NB4 (cell line): ENCODE measurements at places on chromosomes 12 and 14.

GRCh38 chr12:50715174-50715573 is 48.7 kb upstream of the ATF1 start:
- DNase-seq, result no peak

- no peak for DNase-seq
These were observed 13.8 kb upstream of the SLC38A2 start for GRCh38 chr12:46386360-46386867.

DNA sequence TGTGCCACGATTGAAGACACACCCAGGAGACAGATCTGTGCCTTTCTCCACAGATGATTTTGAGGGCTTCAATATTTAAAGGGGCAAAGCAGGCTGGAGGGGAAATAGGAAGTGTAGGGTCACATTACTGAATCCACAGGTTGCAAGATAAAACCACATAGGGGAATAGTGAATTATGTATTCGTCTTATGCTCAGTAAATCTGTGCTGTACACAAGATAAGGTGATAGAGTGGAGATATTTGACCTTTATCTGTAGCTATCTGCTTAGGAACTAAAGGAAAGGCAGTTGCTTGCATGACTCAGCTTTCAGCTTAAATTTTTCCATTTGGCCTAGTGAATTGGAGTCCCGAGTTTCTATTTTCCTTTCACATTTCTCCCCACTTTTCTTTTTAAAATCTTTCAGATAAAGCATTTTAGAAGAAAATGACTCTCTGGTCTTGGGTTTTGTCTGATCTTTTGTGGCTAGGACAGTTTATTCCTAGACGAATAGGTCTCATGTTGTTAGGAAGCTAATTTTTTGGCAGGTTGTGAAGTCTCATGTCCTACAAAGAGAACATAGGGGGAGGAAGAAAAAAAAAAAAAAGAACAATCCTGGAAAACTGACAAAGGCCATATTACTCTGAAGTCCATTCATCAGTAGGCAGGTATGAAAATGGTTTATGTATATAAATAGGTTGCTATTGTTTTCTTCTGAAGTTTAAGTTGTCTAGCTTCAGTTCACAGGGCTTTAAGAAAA is 55.4 kb downstream of the FBXO33 start:
- DNase-seq, result no peak

DNA sequence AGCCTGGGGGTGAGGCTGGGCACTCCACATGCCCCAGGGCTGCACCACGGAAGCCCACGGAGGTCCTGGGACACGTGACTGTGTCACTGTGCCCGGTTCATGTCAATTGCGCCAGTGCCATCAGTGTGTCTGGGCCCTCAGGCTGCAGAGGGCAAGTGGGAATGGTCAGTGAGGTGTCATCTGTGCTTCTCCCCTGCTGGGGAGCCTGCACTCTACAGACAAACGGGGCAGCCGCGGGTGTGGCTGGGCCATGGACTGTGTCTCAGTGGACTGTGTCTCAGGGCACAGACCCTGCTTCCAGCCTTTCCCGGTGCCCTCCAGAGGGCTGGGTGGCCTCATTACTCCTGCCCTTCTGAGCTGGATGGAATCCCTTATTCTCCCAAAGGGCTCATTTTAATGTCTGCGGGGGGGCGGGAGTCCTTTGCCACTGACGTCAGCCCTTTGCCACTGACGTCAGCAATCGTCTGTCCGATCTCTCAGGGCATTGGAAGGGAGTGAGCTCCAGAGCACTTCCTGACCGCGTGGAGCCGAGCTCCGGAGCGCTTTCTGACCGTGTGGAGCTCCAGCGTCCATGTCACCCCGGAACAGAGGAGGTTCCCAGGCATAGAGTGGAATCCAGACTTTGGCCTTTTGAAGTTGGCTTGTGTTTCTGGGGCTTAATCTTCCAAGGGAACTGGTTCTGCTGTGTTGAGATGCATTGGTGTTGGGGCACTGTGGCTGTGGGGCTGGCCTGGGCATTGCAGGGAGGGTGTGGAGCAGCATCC is 72.4 kb downstream of the ADGRD1 start:
- DNase-seq, result no peak

DNA sequence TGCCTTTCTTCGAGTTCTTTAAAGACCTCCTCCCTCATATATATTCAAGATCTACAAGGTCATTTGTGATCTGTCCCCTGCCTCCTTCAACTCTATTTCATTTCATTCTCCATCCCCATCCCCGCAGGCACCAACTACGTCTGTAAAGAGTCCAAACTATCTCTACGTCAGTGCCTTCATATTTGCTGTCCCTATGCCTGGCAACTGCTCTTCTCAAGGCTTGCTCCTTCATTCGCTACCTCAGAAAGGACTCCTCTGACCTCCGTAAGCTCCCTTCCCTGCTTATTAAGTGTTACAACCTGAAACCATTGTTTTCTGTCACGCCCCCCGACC is 650 bp downstream of the LLPH start:
- DNase-seq, result no peak

GRCh38 chr14:61325166-61325565 is 3.8 kb downstream of the PRKCH start:
- no peak for DNase-seq

DNA sequence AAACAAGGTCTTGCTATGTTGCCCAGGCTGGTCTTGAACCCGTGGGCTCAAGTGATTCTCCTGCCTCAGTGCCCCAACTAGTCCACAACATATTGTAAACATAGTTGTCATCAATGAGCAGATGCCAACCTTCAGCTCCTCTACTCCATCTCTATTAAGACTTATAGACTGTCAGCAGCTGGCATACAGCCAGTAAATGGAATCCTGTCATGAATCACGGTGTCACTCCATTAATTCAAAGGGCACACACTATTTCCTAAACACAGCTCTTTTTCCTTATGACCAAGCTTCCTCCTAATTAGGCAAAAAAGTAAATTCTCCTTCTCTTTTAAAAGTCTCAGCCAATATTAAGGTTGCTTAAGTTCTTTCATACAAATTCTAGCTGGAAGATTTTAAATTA is 111.2 kb downstream of the ITPR2 start:
- no peak for DNase-seq

- no peak for DNase-seq
These were observed 8.0 kb upstream of the ANKRD9 start for GRCh38 chr14:102517392-102518062.

DNA sequence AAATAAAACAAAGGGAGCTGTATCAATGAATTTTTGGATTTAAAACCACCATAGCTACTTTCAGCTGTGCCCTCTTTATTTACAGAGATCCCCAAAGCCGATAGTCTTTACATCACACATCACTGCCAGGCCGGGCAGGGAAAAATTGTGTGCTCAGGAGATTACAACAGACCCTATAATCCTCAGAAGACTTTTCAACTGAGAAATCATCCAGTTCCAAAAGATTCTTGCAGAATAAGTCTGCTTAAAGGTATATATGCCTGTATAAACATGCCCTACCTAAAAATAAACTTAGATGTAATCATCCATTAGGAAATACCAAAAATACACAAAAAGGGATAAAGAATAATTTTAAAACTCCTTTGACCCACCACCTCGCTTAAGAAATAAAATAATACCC is 70.1 kb upstream of the MAP1LC3B2 start:
- DNase-seq, result no peak

GRCh38 chr12:22682663-22683062 is 57.7 kb downstream of the ETNK1 start:
- DNase-seq, result peak; percentile 35

- DNase-seq, result no peak
These were observed 109.6 kb downstream of the EML5 start for GRCh38 chr14:88683119-88683518.

DNA sequence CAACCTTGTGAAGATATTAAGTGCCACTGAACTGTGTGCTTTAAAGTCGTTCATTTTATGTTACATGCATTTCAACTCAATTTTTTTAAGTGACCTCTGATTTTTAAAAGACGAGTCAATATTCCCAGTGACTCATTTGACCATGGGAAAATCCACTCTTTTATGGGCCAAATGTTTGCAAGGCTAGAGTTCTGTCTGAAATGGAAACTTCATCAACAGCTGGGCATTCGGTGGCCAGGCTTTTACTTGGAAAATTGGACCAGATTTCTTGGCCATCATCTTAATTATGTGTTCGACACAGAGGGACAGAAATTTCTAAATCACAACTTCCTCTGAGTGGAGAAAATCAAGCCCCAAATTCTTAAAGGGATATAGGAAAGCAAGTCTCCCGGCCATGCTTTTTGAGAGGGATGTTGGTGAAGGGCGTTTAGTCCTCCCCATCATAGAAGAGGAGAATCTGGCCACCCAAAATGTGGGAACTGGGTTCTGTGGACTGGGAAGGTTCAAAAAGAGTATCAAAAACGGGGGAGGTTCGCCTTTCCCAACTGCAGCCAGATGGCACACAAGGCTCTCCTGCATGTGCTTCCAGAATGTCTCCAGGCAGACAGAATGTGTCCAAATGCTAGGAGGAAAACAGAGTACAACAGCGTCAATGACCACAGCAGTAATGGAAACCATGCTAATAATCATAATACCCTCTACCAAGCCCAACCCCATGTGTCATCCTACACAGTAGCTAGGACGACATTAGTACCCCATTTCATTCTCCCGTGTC is 40.9 kb upstream of the FZD10 start:
- no peak for DNase-seq

DNA sequence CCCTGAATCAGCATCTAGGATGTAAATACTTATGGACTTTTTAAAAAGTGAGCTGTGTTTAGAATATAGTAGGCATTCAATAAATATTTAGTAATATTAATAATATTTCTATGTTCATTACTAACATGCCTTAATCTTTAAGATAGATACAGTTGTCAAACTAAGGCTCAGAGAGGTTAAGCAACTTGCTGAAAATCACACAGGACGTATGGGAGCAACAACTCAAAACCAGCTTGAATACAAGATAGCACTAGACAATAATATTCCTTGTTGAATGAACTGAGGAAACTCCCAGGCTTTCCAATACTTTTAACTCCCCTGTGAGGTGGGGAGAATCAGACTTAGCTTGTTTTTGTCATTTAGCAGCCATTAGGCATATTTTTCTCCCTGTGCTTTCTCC is 45.3 kb downstream of the LLPH start:
- DNase-seq, result no peak

GRCh38 chr14:33230021-33230420 is 291.3 kb downstream of the NPAS3 start:
- no peak for DNase-seq

DNA sequence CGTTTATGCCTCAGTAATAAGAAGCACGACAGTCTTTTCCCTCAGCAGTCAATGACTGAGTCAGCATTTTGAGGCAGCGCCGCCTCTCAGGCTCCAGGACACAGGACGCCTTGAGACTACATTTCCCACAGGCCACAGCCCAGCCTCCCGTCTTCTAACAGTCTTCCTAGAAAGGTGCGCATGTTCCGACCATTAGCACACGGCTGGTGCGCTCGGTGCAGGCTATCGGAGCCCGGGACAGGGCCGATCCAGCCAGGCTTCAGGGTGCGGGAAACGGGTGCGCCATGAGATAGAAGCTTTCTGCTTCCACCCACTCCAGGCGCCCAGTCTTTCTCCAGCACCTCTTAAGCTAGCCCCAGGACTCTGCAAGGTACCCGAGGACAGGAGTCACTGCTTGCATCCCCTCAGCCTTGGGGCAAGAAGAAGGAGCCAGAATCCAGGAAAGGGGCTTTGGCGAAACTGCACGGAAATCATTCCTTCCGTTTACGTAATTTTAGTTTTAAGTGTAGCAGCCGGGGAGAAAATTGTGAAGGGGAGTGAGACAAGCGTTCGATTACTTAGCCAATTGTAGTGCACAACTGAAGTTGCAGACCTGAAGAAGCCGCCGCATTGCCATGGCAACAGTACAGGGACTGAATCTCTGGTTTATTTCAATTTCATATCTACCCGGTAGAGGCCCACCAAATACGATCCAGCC is 54.0 kb downstream of the ZNF641 start:
- peak; percentile 40 for DNase-seq

DNA sequence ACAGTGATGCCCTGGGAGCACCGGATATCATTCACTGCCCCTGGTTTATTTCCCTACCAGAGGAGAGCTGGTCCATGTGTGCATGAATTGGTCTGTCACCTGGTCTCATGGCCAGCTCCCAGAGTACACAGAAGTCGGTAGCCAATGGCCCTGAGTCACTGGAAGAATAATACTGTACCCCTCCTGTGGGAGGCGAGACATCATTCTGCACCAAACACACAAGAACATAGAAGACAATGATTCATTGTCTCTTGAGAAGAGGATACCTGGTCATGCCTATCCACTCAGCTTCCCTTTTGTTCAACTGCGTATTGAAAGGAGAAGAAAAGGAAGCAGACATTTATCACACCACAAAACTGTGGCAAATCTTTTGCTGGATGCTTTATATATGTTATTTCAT is 216.2 kb downstream of the DPF3 start:
- no peak for DNase-seq

GRCh38 chr12:47839214-47839876 is 19.6 kb upstream of the HDAC7 start:
- no peak for DNase-seq

DNA sequence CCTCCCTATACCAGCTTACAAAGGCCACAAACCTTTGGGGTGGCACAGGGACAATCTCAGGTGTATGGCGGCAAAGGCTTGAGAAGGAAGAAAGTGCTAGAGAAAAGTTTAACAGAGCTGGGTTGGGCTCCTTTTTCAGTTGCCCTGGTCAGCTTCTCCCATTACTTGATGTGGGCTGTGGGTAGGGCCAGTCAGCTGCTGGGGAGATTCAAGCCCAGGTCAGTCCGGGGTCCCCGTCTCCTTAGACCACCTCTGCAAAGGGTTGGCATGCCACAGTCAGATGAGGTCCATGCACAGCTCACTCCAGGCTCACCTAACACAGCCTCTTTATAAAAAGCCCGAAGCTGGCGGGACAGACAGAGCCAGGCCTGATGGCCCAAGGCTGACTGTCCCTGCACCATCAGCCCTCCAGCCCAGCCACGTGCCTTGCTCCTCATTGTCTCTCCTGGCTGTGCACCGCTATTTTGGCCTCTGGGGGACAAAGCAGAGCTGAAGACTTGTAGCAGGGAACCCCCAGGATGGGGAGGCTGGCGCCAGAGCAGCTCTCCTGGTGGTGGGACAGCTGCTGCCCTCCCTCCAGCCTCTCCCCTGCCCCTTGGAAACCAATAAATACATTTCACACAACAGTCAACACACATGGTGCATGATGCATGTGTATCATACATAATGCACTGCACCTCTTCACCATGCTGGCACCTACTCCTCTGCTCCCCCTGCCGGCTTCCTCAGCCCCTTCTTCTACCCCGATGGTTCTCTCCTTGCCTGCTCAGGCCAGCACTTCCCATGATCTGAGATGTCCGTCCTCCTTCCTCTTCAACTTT is 61.7 kb upstream of the DDX11 start:
- peak; percentile 18 for DNase-seq

- DNase-seq, result no peak
These were observed 649 bp upstream of the PLA2G1B start for GRCh38 chr12:120328228-120328627.

GRCh38 chr12:104682790-104683279 is 226.1 kb downstream of the CHST11 start:
- peak; percentile 93 for DNase-seq

GRCh38 chr12:89880690-89881350 is 172.2 kb upstream of the ATP2B1 start:
- DNase-seq, result peak; percentile 81

DNA sequence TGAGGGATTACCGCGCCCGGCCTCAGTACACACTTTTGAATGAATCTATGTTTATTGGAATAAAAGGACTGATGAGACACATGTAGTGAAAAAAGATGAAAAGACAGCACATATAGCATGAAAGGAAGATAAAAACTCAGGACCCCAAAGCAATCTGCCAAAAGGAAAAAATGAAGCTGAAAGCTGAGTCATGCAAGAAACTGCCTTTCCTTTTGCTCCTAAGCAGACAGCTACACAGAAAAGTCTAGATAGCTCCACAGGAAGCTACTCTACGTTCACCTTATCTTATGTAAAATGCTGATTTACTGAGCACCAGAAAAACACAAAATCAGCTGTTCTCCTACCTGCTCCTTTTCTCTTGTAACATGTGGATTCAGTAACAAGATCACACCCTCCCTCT is 128.4 kb downstream of the NTF3 start:
- no peak for DNase-seq
